ENCODE measurements at places on chromosomes 6 and 20. TPM values are rescaled to one million over a fixed set of nuclear protein-coding genes. Genes with fewer than 3 reads are reported as not detected.

DNA sequence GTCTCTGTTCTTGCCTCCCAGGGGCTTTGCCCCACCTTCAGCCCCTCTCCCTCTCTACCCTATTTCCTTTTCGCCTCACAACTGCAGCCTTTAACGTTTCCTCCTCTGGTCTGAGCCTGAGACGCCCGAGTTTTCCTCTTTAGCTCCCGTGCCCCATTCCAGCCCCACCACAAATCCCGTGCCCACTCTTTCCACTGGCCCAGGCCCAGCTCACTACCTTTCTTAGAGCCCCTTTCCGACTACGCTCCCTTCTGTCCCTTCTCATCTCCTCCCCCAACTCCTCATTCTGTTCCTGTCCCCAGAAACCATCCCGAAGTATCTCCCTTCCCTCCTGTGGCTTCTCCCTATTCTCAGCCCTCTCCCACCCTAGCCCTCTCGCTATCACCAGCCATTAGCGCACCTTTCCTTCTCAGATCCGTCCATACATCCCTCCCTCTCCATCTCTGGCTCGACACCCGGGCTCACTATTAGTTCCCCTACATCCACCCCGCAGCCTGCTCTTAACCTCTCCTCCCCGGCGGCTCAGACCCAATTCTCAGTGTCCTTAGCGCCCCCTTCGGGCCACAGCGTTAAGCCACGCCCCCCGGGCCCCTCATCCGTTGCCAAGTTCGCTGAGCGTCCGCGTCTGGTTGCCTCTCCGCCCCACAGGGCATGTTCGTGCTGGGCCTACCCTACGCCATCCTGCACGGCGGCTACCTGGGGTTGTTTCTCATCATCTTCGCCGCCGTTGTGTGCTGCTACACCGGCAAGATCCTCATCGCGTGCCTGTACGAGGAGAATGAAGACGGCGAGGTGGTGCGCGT lies 2.7 kb downstream of the SLC32A1 start:
- no peak for DNase-seq

GRCh38 chr20:61482056-61482887 lies 230.2 kb downstream of the CDH4 start:
- no peak for DNase-seq

DNA sequence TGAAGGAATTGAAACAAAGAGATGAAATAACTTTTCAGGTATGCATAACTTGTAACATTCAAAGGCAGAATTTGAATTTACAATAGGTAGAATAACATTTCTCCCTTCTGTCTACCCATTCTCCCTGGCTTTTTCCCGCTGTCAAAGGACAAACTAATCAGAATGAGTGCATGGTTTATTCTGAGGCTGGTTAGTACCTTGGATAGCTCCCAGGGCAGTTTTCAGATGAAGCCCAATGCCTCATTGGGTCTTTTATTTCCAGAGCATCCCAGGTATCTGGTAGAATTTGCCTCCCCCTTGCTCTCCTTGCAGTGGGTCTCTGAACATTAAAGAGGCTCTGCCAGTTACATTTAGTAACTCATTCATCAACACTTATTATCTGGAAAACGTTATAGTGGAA lies 665.5 kb downstream of the BCKDHB start:
- no peak for DNase-seq

ACTL10 gene
- total RNA-seq: 10.2 TPM

DNA sequence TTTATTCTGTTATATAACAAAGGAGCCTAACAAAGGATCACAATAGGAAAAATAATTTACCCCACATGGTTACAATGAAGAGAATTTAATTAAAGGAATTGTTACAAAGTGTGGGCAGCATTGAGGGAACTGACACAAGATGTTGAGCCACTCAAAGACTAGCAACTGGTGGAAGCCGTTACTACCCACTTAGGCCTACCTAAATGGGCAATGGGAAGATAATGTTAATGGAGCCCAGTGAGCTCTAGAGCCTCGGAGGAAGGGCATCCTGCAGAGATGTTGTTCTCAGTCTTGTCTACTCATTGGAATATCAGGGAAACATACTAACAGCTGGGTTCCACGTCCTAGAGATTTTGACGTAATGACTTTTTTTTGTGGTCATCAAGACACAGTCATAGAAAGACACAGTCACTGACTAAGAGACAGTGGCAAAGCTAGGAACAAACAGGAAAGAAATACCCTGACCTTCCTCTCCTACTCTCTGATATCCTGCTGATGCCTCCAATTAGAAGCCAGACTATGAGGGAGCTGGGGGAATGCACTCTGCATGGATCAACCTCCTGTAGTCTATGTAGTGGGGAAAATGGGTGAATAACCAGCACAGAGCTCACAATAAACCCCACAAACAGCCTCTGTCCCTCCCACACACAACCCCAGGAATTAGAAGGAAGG lies 523.8 kb upstream of the FLRT3 start:
- DNase-seq: no peak

AGER gene
- total RNA-seq: 0.56 TPM

- DNase-seq: no peak
Measured at GRCh38 chr20:54456961-54457360, 18.4 kb upstream of the DOK5 start.

GRCh38 chr20:63119963-63120807 lies 95.7 kb downstream of the YTHDF1 start:
- no peak for DNase-seq

DNA sequence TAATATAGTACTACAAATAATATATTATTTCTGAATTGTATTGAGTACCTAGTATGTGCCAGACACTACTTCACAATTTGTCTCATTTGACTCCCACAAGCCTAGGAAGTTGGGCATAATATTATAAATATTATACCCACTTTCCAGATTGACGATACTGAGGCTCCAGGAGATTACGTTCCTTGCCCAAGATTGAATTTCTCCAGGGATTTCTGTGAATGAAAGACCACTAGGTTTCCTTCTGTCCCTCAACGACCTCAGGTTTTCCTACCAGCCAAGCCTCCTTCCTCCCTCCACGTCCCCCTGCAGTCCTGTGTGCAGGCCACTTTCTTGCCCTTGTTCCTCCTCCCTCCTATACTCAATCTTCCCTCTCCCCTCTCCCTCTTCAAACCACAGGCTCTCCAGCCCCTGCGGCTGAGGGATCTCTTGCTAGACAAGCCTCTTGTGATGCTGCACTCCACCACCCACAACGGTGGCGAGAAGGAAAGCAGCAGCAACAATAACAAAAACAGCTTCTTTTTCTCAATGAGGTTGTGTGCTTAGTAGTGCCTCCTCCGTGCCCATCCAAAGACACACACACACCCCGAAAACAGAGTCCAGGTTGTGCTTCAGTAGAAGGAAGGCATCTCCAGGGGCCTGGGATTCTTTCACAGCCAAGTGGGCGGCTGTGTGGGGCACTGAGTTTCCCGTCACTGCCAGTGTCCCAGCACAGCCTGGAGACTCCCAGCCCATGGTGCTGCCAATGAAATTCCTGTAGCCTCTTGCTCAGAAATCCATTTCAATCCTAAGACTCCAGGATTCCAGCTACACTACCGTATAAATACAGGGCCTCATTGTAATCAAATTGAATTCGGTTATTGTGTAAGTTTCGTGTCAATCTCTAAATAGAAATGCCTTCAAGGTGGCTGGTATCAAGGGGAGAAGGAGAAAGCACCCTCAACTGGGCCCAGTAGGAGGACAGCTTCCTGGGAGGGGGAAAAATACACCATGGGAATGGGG lies 94.4 kb downstream of the NCR2 start:
- DNase-seq: no peak

GRCh38 chr6:79385893-79386292 lies 151.3 kb downstream of the LCA5 start:
- DNase-seq: no peak

DNA sequence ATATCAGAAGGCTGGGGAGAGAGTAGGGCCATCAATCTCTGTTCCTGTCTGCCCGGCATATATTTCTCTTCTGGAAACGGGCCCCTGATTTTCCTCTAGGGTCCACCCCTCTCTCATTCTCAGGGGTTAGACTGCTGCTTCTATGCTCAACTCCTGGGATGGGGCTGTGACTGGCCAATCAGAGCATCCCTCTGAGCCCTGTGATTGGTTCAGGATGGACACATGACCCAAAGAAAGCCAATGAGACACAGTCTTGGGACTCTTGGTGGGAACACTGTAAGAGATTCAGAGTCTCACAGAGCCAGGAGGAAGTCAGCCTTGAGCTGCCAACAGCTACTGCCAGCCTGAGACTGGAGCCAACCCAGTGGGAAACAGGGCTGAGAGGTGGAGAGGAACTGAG lies 31.0 kb upstream of the KCNB1 start:
- DNase-seq: no peak

GJA10 gene
- total RNA-seq: not detected

NKX2-4 gene
- not detected for total RNA-seq

DNA sequence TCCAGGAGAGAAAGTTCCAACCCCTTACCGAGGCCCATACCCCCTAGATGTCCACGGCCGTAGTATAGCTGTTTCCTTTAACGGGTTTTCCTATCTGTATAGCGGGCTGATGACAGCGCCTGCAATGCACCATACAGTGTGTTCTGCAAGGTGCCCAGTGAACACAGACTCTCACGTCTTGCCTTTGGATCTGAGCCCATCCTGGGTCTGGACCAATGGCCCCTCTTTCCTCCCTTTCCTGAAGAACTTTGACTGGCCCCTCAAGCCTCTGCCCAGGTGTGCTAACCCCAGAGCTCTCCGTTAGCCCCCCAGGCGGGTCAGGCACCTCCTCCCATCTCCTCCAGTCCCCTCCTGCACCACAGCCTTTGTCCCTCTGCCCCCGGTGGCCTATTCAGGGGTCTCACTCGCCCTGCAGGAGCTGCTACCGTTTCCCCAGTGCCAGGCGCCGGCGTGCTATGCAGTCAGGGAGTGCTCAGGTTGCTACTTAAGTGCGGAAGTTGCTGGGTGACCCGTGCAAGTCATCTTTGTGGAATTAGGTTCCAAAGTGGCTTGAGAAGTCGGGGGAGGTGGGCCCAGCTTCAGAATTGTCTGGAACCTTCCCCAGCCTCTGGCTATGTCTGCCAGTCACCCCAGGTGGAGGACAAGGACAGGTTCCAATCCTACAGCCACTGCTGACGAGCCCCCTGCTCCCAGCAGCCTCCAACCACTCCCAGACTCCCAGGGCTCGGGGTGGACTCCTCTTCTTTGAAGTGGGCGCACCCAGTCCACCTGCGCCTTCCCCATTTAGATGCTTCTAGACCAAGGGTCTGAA lies 35.0 kb upstream of the ZBP1 start:
- peak; percentile 18 for DNase-seq

GRCh38 chr6:11644071-11644470 lies 106.5 kb downstream of the TMEM170B start:
- DNase-seq: no peak

BTN1A1 gene
- not detected for total RNA-seq

COX7A2 gene
- 90.2 TPM for total RNA-seq

- DNase-seq: no peak
Measured at GRCh38 chr6:116327803-116328527, 42.8 kb upstream of the DSE start.

GRCh38 chr6:15322781-15323536 lies 77.1 kb downstream of the JARID2 start:
- no peak for DNase-seq

DNA sequence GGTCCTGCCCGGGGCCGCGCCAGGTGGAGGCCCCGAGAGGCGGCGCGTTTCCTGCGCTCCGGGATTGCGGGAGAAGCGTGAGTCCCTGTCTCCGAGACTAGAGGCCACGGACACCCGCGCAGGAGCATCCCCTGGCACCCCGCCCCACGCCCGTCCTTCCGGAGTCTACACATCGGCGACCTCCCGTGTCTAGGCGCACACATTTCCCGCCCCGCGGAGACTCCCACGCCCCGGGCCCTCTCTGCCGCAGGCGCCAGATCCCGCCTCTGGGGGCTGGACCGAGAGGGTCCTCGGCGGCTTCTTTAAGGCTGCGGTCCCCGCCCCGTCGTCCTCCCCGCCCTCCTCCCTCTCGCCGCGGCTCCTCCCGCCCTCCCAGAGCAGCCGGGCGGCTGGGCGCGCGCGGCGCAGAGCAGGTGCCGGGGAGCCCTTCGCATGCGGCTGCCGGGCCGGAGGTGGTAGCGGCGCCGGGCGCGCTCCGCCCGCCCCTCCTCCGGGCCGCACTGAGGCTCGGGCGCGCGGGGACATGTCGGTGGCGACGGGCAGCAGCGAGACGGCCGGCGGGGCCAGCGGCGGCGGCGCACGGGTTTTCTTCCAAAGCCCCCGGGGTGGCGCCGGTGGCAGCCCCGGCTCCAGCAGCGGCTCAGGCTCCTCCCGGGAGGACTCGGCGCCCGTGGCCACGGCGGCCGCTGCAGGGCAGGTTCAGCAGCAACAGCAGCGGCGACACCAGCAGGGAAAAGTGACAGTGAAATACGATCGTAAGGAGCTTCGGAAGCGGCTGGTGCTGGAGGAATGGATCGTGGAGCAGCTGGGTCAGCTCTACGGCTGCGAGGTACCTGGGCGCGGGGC lies at the start of gene PPP1R14C:
PPP1R14C (plus strand) TSS at position 375 of the 846 bp plus-strand sequence; CDS start at position 524, 149 bp downstream.
- DNase-seq: no peak

DNA sequence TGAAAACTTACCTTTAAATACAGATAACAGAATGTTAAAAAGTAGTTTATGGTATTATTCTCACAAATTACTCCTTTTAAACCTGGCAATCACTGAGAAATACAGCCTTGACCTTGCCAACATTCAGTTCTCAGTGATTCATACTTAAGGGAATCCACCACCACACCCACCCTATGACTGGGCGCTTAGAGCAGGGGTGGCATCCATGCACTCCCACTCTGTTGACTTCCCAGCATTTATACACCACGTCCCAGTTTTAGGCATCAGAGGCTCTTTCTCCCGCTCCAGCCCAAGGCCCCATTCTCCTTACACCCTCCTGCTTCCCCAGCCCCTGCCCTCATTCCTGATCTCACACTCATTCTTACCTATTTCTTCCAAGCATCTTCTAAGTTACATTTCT lies 16.3 kb downstream of the TRAF3IP2 start:
- DNase-seq: no peak

GRCh38 chr6:108711071-108711470 lies 137.2 kb upstream of the ARMC2 start:
- no peak for DNase-seq

- DNase-seq: no peak
Measured at GRCh38 chr6:137676888-137677287, 182.7 kb upstream of the OLIG3 start.

DEFB115 gene
- not detected for total RNA-seq

Measured in lower leg skin (tissue), 4 donors.